ENCODE measurements at places on chromosomes 2 and 18.

GRCh38 chr2:190640117-190640516, 8.8 kb upstream of the NAB1 start:
- no peak for DNase-seq

GRCh38 chr18:77676910-77677309, 427.3 kb downstream of the GALR1 start:
- DNase-seq: no peak

DNA sequence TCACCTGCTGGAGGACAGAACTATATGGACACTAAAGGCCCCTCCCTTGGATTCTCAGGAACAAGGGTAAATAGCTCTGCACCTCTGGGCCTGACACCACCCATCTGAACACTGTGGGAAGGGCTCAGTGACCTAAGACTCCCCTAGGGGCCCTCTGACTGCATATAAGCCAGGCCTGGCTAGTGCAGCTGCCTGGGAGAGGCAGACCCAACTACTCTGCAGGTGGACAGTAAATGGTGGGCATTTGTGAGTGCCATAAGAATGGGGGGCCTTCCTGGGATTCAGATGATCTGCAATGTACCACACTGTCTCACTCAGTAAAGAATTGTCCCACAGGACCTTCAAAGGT, 11.2 kb upstream of the WIPF1 start:
- no peak for DNase-seq

DNA sequence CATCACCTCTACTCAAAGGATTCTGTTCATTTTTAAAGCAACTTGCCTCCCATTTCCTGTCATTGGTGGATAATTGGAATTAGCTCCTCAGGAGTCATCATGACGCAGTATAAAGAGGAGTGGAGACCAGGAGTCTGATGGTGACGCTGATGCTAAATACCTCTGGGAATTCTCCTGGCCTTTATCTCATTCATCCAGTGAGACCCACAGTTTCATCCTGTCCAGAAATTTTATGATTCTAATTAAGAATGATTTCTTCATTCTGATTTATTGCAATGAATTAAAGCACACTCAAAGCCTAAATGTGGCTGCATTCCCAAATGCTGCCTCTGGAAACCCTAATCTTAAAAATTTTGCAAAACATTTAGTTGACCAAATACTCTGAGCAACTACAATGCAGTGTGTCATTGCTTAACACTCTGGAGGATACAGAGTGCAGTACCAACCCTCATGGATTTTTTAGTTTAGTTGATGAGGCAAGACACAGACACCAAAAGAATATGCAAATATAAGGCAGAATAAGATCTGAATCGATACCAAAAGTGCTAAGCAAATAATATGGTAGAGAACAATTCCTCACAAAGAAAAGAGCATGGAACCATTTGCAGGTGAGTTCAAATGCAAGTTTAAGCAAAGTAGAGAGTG, 236.2 kb downstream of the ETAA1 start:
- DNase-seq: no peak

DNA sequence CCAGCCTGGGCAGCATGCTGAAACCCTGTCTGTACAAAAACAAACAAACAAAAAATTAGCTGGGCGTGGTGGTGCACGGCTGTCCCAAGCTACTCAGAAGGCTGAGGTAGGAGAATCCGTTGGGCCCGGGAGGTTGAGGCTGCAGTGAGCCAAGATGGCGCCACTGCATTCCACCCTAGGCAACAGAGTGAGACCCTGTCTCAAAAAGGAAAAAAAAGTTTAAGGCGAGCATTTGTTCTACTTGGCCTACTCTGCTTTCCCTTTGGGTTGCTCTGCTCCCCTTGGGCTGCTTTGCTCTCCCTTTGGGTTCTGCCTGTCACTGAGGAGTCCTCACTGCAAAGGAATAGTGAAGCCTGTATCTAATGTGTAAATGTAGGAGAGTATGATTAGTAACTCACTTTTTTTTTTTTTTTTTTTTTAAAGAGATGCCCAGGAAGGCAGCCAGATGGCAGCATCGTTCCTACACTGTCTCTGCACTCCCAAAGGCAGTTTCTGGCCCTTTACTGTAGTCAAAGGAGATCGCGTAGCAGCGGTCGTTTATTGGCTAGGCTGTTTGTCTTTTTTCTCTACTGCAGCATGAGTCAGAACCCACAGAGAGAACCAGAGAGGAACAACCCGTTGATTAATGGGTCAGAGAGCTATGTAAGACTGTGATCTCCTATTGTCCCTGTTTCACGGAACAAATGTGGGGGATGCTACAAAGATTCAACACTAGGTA, 118.3 kb upstream of the CWC22 start:
- DNase-seq: peak; percentile 59

GRCh38 chr2:176122683-176123410, at the start of gene HOXD9:
Gene HOXD9 (plus strand): TSS chr2:176122719. CDS start chr2:176122769, 50 bp downstream.
- DNase-seq: peak; percentile 61

DNA sequence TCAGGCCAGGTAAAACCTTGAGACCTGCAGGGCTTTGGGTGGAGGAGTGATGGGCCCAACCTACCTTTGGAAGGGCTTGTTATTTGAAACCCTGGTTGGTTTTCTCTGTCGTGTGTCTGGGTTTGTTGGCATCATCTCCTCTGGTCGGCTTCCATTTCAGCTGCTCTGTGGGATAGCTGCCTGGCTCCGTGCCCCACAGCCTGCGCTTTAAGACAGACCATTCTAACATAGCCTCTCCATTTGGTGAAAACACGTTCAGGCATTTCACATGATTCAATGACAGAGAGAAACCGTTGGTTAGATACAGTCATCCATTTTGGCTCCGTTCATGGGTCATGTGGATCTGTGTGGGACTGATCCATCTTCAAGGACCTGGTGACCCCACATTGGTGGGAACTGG, 37.0 kb upstream of the LYPD6B start:
- no peak for DNase-seq

DNA sequence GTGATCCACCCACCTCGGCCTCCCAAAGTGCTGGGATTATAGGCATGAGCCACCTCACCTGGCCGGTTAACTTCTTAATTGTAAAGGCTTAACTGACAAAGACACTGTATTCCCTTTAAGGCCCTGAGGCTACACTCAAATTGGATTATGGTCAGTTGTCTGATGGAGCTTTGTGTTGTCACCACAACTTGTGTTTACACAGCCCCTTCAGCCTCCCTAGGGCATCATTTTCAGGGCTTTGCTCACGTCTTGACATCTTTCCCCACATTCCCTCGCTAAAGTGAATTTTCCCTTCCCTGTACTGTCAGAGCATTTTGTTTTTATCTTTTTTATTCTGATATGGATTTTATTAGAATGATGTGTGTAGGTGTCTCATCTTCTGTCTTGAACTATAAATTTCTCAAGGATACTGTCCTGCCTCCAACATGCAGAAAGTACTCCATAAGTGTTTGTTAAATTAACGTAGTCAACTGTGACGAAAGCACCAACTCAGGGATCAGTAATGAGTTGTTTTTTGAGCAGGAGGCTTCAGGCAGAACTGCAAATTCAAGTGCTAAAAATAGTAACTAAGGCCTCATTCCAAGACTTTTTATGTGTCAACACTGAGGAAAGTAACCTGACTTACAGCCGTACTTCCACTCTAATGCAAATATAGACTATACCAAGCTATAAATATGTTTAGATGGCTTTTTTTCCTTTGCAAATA, 77.1 kb upstream of the NARS1 start:
- no peak for DNase-seq

- no peak for DNase-seq
These were observed 28.9 kb downstream of the TCF23 start for GRCh38 chr2:27177441-27178351.

- no peak for DNase-seq
These were observed 125.1 kb downstream of the CPS1 start for GRCh38 chr2:210681491-210681890.

DNA sequence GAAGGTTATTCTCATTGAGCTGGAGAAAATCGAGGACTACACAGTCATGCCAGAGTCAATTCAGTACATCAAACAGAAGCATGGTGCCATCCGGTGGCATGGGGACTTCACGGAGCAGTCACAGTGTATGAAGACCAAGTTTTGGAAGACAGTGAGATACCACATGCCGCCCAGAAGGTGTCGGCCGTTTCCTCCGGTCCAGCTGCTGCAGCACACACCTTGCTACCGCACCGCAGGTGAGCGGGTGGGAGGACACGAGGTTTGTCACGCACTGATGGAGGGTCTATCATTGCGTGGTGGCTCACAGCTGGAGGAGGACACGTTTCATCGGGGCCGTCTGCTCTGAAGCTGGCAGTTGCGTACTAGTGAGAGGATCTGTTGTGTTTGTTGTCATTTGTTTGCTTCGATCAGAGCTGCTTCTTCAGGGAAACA, 48.2 kb downstream of the IL1RL2 start:
- DNase-seq: no peak

- no peak for DNase-seq
These were observed 125.3 kb downstream of the ARHGAP28 start for GRCh38 chr18:6854811-6855210.

- no peak for DNase-seq
These were observed 81.5 kb downstream of the MARCO start for GRCh38 chr2:119023534-119023933.

GRCh38 chr2:173264603-173265366, 89.9 kb upstream of the CDCA7 start:
- no peak for DNase-seq

DNA sequence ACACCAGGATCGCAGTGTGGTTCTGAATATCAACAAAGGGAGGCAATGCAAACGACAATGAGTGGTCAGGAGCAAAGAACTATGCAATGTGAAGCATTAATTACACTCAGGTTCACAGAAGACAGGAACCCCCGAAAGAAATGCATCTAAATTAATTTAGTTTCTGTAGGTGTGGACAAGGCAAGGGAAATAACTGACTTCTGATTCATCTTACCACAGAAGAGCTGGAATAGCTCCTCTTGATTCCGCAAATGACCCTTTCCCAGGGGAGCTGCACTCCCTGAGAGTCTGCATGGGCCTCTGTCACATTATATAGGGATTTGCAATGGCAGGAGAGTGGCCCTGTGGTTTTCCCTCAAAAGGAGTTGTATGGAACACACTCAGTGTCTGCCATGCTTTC, 263.9 kb upstream of the APCDD1 start:
- DNase-seq: no peak

DNA sequence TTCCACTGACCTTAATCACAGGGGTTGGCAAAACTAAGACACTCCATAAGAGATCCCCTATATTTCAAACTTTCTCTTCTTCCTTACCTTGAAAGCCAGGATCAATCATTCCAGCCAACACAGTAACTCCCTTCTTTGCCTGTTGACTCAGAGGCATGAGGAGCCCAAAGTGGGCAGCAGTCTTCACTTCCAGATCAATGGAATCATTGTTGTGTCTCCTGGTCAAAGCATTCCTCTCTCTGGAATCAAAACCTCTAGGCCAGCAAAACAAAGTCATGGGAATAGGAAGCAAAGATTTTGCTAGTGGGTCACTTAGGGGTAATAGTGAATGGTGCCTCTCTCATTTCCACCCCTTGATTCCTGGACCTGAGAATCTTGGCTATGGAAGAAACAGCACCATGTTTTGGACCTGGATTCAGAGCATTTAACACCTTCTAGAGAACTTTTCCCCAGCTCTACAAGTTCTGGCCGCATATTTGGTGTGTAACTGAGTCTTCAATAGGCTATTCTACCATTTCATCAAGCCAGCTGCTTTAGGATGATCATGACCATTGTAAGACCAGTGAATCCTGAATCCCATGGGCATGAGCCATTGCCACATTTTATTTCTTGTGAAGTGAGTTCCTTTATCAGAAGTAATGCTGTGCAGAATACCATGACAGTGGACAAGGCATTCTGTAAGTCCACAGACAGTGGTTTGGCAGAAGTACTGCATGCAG, 65.7 kb upstream of the SERPINE2 start:
- DNase-seq: no peak

- no peak for DNase-seq
These were observed 95.6 kb upstream of the KLHL14 start for GRCh38 chr18:32868406-32868805.

GRCh38 chr2:210459880-210460279, 16.7 kb downstream of the LANCL1 start:
- no peak for DNase-seq

DNA sequence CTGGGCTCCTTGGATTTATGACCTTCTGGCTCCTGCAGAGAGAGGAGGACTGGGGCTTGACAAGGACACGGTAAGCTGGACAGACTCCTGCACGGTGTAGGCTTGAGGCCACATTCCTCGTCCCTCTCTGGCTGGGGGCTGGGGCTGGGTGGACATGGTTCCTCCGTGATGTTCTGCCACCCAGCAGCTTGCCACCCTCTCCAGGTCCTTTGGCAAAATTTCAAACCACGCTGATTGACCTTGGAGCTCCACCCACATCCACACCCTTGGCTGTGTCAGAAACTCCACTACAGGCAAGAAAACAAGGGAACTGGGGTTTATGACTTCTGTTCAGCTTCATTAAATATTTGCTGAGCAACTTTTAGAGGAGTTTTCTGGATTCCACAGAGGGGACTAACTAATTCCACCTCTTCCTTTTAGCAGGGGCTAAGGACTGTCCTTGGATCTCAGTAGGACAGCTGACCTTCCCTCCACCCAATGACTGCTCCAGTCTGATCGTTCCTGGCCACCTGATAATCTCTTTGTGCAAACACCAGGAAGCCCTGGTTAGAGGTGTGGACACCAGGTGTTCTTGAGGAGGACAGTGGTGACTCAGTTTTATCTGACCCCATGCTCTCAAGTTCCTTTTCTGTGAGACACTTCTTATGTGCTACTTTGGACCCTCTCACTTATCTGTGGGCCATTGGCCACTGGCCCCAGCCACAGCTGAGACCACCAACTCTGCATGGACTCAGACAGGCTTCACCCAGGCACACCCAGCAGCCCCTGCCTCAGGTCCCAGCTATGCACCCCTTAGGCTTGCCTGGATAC, 29.3 kb downstream of the GPR55 start:
- peak; percentile 1 for DNase-seq

GRCh38 chr2:84832772-84833461, 48.0 kb downstream of the TRABD2A start:
- no peak for DNase-seq

GRCh38 chr2:61693744-61694143, 155.6 kb upstream of the XPO1 start:
- no peak for DNase-seq

- DNase-seq: no peak
These were observed 9.8 kb downstream of the TMX3 start for GRCh38 chr18:68705119-68705518.

DNA sequence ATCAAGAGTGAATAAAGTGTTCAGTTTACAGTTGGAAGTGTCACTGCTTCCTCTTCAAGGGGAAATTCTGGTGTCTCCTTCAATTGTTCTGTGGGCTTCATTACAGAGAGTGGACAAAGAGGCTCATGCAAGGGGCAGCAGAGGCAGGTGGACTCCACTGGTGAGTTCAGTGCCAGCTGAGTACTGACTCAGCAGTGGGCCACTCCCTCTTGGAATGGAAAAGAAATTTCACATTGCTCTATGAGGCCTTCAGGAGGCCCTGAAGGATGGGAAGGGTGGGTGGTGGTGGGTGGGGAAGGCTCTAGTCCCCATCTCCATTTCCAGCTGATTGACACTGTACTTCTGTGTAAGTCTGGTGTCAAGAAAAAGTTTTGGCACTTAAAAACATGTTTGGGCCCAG, 66.4 kb downstream of the PRELID3A start:
- no peak for DNase-seq

DNA sequence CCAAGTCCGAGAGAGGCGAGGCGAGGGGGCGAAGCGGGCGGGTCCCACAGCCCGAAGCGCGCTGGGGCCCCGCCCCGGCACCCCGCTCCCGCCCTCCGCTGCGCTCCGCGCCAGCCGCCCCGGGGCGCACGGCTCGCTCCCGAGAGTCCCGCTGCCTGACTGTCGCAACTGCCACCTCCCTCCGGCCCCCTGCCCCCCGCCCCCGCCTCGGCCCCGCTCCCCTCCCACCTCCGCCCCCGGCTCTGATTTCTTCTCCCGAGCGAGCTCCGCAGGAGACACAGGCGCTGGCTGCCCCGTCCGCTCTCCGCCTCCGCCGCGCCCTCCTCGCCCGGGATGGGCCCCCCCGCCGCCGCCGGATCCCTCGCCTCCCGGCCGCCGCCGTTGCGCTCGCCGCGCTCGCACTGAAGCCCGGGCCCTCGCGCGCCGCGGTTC, at the start of gene WNT6:
WNT6 (plus strand) TSS at position 250 of the 432 bp plus-strand sequence. CDS start 233 bp downstream, outside the sequence.
- no peak for DNase-seq

Measured in WERI-Rb-1 (cell line).